Nephron progenitor cell (in vitro differentiated cells): ENCODE measurements at places on chromosomes 11 and 22.
A peak's percentile ranks its signal among the peaks of the same experiment; 100 is the strongest.

DNA sequence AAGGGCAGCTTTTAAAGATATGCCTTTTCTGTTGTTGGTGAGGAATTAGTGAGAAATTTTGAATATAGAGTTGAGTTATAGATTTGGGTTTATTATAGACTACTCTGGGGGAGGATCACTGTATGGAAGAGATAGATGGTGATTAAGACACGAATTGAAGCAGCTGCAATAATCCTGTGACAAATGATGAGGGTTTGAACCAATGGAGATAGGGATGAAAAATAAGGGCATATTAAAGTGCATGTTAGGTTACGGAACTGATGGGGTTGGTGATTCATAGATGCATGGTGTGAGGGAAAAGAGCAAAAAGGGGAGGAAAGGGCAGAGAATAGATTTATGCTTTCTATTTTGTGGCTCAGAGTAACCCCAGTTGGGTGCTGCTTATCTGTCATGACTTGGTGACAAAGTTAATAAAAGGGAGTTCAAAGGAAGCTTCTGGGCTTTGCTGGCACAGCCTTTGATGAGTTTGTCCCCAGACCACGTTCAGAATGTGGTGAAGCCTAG lies 11.8 kb downstream of the C11orf87 start:
- no peak for DNase-seq

DNA sequence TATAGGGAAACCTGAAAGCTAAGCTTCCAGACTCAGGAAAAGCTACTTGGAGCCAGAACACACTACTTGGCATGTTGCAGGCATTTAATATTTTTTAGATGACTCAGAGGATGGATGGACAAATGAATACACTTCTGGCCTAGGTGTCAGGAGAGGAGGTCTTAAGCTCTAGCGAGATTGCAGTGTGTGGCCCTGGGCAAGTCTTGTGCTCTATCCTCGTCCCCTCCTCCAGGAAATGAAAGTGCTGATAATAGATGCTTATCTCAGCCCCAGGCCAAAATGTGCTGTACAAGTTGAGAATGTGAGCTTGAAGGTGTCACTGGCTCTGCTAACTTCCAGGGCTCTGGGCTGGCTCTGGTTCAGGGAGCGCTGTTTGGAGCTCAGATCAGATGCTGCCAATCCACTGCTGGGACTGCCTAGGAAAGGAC lies 136.3 kb downstream of the PKNOX2 start:
- no peak for DNase-seq

DNA sequence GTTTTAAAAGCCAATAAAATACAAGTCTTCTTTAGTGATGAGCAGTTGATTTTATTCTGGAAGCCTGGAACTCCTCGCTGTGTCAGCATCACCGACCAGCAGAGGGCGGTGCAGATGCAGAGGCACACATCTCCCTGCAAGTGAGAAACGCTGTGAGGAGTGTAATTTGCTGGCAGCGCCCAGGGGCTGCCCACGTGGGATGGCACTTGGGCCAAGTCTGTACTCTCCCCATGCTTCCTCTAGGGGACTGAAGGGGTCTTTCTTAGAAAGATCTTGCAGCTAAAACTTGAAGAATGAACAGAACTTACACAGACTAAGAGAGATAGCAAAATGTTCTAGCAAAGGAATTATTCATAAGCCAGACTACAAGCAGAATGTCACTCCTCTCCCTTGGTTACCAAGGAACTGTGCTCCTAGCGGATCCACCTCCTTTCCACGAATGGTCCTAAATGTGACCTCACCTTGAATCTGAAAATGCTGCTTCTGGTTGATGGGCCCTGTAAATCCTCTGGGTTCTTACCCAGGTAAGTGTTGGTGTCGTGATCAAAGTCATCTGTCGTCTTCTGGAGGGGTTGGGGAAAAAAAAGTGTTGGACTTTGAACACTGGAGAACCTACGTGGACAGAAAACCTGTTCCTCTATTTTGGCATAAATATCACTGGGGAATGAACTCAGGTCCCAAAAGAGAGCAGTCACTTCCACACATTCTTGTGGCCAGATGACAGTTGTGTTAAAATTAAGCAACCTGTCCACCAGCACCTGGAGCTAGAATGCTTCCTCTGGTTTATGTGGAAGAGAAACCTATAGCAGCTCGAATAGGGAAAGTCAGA lies 31.8 kb downstream of the CNTF start:
- peak; percentile 82 for DNase-seq

DNA sequence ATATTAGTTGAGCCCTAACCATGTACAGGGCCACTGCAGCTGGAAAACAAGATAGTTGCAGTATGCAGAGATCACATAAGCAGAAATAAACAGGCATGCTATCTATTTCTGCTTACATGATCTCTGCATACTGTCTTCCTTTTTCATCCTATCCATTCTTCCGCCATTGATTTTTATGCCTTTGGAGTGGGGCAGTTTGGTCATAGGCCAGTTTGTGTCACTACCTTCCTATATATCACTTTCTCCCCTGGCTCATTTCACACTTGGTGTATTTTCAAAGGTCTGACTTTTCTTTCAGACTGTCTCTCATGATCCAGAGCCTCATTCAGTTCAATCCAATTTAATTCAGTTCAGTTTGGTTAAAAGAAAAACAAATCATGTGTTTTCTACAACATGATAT lies 829.6 kb downstream of the KCNA4 start:
- DNase-seq: no peak

DNA sequence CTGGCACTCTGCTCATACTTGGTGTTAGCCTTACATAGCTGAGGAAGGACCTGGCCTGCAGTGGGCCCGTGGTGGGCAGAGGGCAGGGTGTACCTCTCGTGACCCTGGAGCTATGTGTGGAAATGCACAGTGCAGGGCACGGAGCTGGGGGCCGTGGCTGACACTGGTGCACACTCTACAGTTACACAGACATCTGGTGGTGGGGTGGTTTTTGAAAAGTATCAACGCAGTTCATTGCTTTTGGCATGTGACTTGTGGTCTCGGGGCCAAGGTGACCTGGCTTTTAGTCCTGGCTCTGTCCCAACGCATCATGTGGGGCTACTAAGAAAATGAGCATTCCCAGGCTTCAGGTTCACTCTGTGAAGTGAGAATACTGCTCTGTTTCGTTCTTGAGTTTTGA lies 553.6 kb downstream of the NTM start:
- DNase-seq: no peak

- DNase-seq: no peak
Observed at GRCh38 chr22:20650294-20651207, 123.4 kb upstream of the SERPIND1 start.

DNA sequence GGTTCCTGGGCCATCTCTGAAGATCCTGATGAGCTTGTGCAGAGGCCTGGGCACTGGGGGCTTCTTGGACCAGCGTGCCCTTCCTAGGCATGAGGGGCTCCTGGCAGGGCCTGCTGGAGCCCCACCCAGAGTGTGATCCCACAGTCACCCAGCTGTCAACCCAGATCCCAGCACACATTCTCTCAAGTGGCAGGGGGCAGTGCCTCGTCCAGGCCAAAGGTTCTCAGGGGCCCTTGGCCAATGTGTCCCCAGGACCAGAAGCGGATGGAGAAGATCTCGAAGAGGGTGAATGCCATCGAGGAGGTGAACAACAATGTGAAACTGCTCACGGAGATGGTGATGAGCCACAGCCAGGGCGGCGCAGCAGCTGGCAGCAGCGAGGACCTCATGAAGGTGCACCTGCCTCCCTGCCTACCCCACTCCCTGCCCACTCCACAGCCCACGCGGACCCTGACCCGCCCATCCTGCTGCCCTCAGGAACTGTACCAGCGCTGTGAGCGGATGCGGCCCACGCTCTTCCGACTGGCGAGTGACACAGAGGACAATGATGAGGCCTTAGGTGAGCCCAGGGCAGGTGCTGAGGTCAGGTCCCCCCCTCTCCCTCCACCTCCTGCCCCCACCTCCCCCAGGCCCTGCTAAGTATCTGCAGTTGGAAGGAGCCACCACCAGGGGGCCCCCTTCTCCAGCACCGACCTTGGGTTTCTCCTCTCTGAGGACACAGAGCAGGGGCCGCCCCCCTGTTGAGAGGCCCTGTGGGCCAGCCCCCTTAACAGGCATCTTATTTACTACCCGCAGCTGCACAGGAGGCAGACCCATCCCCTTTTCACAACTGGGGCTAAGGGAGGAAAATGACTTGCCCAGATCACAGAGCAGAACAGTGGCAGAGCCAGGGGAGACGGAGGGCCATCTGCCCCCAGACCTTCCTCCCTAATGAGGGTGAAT lies 14.7 kb downstream of the GGA1 start:
- peak; percentile 86 for DNase-seq

GRCh38 chr22:35383679-35384071 lies 2.8 kb downstream of the HMOX1 start:
- DNase-seq: no peak

DNA sequence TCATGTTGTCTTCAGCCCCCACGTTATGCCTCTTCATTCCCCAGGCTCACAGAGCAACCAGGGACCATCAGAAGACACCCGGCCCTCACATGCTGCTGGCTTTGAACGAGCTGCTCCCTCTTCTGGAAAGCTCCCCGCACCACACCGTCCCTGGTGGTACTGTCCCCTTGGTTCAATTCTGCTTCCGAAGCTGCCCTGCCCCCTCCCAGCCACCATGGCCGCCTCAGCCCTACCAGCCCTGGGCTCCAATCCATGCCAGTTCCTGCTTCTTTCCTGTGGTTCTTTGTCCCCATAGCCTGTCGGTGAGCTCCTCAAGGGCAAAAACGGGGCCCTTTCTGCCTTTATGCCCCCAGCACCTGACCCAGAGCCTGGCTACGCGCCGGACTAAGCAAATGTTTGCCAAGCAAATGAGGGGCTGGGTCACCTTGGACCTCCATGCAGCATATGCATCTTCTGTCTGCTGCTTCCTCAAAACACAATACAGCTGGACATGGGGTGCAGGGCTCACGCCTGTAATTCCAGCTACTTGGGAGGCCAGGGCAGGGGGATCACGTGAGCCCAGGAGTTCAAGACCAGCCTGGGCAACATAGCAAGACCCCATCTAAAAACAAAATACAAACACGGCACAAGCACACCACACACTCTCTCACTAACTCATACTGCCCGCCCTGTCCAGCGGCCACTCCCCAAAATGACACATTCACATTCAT lies 21.3 kb downstream of the TNKS1BP1 start:
- no peak for DNase-seq
